Fibroblast of mammary gland (primary cell): ENCODE measurements at places on chromosomes 2 and 18.

GRCh38 chr2:230053753-230054478 is 14.8 kb downstream of the SLC16A14 start:
- DNase-seq, result peak; percentile 44

DNA sequence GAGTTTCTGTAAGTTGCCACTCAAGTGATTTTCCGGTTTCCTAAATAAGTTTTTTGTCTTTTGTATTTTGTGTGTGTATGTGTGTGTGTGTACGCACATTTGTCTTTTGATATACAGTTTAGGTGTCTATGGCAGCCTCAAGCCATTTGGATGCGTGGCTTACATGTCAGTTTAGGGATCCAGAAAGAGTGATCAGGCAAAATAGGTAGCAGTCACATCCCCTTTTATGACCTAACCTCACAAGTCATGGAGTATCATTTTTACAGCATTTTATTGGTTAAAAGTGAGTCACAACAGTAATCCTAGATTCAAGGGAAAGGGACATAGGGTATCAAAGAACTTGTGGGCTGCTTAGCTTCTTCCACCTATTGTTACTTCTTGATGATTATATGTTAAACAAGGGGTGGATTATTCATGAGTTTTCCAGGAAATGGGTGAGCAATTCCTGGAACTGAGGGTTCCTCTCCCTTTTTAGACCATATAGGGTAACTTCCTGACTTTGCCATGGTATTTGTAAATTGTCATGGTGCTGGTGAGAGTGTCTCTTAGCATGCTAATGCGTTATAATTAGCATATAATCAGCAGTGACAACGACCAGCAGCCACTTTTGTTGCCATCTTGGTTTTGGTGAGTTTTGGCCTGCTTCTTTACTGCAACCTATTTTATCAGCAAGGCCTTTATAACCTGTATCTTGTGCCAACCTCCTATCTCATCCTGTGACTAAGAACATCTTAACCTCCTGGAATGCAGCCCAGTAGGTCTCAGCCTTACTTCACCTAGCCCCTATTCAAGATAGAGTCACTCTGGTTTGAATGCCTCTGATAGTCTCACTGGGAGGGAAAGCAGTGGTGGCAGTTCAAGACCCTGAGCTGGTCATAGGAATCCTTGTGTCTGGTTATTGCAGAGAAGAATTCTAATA is 8.6 kb upstream of the SOCS6 start:
- DNase-seq, result peak; percentile 56

DNA sequence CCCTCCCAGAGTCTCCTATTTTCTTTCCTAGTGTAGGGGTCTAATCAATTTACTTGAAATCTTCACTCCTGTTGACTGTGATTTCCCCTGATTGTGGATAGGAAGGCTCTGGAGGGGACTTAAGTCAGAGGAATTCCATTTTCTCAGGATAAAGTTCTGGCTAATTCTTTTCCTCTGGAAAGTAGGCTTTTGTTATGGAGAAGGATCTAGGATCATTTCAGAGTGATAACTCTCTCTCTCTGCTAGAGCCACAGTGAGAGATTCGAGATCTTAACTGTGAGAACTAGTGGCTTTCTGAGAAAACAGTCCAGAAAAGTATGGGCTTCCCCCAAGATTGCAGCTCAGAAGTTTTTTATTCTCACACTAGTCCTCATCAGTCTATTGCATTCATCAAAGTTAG is 163.9 kb upstream of the TFPI start:
- no peak for DNase-seq

DNA sequence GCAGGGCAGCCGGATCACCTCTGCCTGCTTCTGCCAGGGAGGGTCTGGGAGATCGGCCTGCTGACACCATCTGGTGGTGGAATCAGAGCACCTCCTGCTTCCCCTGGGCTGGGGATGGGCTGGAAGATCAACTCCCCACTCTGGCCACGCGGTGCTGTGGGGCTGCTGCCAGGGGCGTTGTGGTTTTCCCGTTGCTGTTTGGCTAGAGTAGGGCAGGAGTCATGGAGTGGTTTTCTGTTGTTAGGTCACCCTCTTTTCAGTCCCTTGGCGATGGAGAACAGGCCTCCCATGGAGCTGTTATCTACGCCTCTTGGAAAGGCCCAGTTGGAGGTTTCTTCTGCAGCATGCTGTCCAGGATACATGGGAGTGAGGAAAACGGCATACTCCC is 15.2 kb downstream of the BCL2L11 start:
- DNase-seq, result peak; percentile 89

DNA sequence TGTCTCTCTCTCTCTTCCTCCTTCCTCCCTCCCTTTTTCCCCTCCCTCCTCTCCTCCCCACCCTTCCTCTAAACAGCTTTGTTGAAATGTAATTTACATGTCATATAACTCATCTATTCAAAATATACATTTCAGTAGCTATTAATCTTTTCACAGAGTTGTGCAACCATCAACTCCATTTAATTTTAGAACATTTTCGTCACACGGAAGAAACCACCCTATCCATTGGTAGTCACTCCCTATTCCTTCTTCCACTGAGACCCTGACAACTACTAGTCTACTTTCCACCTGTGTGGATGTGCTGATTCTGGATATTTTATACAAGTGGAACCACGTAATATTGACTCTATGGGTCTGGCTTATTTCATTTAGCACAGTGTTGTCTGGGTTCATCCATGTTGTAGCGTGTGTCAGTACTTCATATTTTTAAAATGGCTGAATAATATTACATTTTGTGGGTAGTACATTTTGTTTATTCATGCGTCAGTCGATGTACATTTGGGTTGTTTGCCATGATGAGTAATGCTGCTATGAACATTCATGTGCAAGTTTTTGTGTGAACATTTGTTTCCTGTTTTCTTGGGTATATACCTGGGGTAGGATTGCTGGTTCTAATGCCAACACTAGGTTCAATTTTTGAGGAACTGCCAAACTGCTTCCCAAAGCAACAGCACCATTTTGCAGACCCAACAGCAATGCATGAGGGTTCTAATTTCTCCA is 100.1 kb upstream of the GCFC2 start:
- no peak for DNase-seq
